ENCODE measurements at places on chromosomes 4 and X. TPM values are rescaled to one million over a fixed set of nuclear protein-coding genes. Genes with fewer than 3 reads are reported as not detected.

DNA sequence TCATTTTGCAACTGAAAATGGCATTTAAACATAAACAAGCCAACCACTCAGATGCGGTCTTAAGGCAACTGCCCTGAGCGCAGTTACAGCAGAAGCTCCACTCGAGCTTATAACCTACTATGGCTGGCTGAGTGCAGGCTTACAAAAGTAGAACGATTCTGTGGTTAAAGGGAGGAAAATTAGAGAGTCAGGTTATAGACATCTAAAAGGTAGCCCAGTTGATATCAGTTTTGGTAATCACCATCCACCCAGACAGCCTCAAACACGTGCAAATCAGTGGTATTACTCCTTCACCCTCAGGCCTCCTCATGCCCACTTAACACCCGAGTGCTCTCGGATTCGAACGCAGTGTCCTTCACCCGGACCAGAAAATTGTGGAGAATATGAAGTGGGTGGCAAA is 3.1 kb downstream of the LEF1 start:
- H3K4me3 ChIP-seq = no peak overlapping the region
- peaks cover 30% of the 10 kb centered on the region for H3K4me1 ChIP-seq
- DNase-seq = no peak

DNA sequence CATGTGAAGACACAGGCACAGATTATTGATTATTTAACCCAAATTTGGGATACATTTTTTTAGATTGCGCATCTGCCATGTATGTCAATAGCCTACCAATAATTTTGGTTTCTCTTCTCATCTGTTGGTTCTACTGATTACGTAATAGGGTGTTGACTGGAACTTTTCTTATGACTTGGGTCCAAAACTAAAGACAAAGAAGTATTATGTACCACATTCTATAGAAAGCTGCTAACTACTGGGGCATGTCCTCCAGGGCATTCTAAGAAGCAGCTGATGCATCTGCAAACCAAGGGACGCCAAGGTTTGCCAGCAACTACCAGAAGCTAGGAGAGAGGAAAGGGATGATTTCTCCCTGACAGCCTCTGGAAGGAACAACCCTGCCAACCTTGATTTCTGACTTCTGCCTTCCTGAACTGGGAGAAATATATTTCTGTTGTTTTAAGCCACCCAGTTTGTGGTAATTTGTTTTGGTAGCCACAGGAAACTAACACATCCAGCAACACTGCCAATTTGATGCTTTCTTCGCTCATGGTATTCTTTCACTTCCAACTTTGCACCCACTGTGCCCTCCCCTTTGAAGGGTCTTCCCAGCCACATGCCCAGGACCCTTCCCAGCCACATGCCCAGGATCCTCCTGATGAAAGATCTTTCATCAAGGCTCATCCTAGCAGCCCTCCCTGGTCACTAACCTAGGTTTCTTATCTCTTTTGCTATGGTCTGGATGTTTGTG is 15.9 kb upstream of the TLR1 start:
- DNase-seq = no peak
- H3K4me1 ChIP-seq = no peaks in the 10 kb centered on the region
- no peaks in the 10 kb centered on the region for H3K36me3 ChIP-seq
- H3K4me3 ChIP-seq = no peak overlapping the region

PSAPL1 gene
- total RNA-seq = not detected

GRCh38 chrX:134653835-134654234 is 4.4 kb downstream of the PLAC1 start:
- no peaks in the 10 kb centered on the region for H3K36me3 ChIP-seq
- no peak for DNase-seq
- H3K27me3 ChIP-seq = no peaks in the 10 kb centered on the region
- no peaks in the 10 kb centered on the region for H3K4me1 ChIP-seq
- H3K4me3 ChIP-seq = no peak overlapping the region

Measured in body of pancreas (tissue), 4 donors.